ENCODE measurements at places on chromosomes 7 and 10.

DNA sequence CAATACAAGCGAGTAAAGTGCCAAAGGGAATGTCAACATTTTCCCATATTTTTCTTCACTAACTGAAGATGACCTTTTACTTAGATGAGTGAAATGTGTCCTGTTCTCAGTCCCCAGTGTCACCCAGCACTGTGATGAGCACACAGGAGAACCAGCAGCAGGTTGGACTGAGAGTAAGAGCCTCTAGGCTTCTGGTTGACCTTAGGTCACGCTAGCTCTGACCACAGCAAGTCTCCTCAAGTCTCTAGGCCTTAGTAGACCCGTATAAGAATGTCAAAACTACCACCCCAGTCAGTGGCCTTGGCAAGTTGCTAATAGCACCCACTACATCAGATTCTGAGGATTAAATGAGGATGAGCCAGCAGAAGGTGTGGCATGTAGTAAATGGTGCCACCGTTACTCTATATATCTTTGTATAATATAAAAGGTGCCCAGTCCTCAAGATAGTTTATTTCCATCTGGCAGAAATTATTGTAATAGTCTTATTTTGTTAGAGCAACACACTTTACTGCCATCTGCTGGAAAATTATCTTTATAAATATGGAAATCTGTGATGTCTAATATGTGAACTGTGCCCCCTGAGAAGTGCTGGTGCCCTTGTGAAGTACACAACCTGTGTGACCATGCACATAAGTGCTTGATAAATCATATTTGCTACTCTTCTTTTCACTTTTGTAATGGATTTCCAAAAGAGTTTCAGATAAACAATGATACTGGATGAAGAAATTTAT lies 75.7 kb downstream of the SPAG6 start:
- no peak for DNase-seq

GRCh38 chr7:79459381-79459780 lies 5.9 kb upstream of the MAGI2 start:
- no peak for DNase-seq

DNA sequence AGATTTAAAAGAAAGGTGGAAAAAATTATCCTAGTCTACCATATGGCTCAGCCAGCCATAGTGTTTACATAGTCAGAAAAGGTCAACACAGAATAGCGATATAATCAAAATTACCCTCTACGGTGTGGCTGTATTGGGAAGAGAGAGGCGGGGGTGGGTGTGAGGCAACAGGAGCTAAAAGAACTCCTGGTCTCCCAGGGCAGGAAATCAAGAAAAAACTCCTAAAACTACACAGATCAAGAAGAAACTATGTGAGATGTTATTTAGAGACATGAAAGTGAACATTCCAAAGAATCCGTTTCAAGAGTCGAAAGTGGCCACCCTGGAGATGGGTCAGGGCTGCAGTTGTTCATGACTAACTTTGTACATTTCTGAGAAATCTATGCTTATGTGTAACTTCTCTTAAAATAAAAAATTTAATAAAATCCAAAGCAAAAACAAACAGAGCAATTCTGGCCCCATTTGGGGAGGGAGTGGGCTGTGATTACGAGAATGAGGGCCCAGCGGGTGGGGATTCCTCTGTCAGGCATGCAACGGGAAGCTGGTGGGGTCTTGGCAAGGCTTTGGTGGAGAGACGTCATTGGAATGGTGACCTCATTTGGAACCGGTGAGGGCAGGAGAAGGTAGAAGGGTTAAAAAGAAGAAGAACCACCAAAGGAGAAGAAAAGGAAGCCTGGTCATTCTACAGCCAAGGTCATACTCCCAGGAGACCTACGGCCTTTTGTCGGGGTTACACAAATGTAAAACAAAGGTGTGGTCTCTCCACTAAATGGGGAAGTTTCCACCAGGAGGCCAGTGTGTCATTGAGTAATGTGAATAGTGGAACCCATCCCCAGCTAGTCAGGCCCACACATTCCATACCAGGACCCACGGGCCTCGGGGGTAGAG lies 71.2 kb upstream of the DUSP5 start:
- DNase-seq, result peak; percentile 33

DNA sequence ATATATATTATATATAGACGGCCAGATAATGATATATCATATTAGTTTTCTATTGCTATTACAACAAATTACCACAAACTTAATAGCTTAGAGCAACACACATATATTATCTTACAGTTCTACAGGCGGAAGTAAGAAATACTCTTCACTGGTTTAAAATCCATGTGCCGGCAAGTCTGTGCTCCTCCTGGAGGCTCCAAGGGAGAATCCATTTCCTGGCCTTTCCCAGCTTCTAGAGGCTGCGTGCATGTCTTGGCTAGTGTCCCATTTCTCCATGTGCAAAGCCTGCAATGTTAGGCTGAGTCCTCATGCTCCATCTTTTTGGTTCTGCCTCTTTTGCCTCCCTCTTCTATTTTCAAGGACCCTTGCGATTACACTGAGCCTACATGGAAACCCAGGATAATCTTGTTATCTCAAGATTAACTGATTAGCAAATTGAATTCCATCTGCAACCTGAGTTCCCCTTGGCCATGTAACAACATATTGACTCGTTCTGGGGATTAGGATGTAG lies 23.9 kb upstream of the PNLIPRP3 start:
- DNase-seq, result no peak

DNA sequence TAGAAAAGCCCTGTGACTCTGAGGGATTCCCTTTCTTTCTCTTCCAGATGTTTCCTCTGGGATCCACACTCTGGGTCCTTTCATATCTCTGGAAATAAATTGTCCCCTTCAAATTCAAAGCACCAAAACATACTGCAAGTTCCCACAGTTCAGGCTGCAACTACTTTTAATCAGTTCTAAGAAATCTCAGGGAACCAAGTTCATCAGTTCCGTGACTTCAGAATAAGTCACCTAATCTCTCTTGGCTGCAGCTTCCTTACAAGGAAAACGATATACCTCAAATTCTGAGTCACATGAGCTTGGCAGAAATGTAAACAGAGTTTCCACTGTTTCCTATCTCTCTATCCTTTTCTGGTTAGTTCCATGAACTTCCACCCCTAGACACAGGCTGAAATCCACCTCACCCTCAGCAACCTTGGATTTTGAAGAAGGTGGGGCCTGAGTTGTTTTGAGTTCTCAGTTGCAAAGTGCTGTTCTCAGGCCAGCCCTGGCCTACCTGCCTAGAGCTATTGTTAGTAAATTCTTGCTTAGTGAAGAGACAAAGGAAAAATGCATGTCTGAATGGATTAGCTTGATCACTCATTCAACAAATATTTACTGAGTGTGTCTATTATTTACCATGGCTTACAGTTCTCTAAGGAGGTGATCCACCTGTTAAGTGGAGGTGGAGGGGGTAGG lies 59.3 kb upstream of the IL6 start:
- DNase-seq, result no peak

Data from CD4-positive, alpha-beta T cell (primary cell).